ENCODE measurements at places on chromosomes 4 and X.

DNA sequence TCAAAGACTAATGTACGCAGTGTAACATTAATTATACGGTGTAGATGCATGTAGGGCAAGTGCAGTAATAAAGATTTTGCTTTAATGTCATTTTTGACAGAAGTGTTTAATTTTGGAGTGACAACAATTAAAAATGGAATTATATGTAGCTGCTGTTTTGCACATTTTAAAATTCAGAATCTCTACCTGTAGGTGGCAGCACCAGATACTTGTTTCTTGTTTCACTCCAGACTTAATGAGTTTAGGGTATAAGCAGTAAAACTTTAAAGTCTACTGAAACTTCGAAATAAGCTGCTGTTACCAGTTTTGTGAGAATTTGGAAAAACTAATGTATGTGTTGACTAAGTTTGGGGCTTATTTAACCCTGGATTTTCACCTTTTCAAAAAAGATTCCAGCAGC, 144.9 kb downstream of the POLA1 start:
- no peak for DNase-seq

GRCh38 chrX:20693078-20693477, 426.4 kb upstream of the RPS6KA3 start:
- no peak for DNase-seq

GRCh38 chr4:16157609-16158503, 68.4 kb downstream of the TAPT1 start:
- no peak for DNase-seq

DNA sequence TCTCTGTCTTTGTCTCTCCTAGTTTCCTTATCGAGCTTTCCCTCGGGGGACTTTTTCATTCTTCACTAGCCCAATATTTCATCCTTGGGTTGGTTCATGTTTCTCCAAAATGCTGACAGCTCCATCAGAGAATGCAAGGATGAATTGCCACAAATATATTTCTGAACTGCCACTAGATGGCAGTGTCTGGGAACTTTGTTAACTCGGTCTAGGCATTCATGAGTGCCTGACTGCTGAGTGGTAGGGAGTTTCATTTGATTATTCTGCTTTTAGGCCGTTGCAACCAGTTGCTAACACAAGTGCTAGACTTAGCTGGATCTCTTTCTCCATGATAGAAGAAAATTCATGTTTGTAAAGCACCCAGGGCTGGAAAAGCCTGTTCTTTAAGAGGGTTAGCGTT, 73.5 kb upstream of the RAP2C start:
- DNase-seq, result no peak

DNA sequence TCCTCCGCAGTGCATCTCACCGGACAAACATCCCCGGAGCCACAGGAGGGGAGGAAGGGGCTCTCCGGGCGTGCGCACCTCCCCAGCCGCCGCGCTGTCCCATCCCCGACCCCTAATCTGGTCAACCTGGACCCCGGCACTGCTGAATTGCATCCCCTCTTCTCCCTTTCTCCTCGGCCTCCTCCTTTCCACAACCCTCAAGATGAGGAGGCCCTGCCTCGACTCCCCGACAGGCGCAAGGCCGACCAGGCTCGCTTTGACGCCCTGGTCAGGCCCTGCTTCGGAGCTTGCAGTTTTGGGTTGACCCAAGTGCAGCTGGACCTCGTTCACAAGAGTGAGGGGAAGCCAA, 2.3 kb downstream of the PDGFRA start:
- no peak for DNase-seq

GRCh38 chr4:40305328-40306170, 29.6 kb upstream of the CHRNA9 start:
- DNase-seq, result no peak

DNA sequence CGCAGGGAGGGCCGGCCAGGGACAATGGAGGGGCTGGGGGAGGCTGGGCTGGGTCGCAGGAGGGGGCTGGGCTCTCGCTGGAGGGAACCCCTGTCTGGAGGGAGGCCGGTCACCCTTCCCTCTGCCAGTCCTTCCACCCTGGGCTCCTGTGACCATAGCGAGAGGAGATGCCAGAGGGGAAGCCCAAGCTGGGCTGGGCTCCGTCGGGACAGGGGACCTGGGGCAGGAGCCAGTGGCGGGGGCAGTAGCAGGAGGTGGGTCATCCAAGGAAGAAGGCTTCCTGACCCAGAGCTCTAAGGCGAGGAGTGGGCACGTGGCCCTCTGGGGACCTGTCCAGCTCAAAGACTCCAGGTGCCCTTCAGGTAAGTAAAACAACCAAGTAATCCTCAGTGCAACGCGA, 16.9 kb downstream of the CTAG1B start:
- peak; percentile 61 for DNase-seq

GRCh38 chr4:100059467-100059866, 109.4 kb upstream of the H2AZ1 start:
- no peak for DNase-seq
